Psoas muscle (tissue), 8 donors: ENCODE measurements at places on chromosomes 13 and 19.

DNA sequence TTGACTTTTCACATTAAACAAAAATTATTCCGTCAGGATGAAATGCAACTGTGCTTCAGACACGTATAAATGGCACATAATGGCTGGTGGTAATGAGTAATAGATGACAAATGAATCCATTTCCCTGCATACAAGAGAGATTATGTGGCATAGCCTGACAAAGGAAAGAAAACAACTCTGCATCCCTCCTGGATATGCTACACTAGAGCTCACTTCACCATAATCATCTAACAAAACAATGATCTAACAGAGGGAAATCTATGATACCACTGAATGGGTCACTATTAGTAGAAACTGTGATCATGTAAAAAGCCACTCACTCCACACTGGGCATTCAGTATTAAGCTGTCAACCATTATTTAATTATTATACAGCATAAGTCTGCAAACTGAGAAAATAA is 1498.4 kb downstream of the EFNB2 start:
- DNase-seq: no peak

GRCh38 chr13:93522501-93522900 is 295.9 kb downstream of the GPC6 start:
- no peak for DNase-seq

GRCh38 chr13:109274188-109274821 is 512.1 kb downstream of the IRS2 start:
- DNase-seq: no peak

DNA sequence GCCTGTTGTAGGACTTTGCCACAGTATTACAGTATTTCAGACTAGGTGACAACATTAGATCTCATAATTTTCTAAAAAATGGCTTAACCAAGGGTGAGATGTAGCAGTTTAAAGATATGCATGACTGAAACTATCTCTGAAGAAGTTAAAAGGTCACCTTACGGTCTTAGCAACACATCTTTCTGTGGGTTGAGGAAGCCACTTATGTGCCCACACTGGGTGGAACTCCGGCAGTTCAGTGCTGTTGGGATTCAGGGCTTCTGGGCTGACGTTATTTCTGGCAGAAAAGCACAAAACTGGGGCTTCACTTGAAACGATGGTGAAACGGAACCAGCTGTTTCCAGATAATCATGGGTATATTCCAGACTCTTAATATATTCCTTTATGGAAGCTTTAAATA is 697.3 kb downstream of the PCDH9 start:
- no peak for DNase-seq

DNA sequence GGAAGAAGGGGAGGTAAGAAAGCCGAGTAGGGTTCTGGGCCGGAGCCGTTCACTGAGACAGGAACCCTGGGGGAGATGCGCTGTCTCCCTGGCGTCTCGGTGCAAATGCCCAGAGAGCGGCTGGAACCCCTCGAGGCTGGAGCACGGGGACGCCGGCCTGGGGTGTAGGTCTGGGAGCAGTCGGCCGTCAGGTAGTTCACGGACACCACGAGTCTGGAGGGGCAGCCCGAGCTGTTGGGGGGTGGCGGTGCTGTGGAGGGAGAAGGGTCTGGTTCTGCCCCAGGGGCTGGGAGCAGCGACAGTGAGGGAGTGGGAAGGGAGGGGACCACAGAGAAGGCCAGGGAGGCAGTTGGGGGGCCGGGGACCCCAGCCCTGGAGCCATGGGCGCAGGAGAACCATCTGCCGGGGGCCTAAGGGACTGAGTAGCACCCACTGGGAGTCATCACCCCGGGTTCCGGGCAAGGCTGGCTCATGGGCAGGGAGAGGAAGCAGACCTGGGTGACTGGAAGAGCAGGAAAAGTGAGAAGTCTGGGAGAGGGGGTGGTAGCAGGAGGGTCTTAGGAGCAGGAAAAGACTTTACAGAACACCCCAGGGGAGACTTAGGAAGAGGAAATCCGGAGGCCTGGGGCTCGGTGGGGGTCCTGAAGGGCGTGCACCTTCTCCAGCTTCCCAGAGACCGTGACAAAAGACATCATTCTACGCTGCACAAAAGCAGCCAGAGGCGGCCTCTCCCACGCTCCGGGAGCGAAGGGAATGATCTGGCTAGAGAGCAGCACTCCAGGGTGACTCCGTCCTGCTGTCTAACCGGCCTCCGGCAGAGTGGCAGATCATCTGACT is 173.1 kb upstream of the SOX1 start:
- DNase-seq: no peak

DNA sequence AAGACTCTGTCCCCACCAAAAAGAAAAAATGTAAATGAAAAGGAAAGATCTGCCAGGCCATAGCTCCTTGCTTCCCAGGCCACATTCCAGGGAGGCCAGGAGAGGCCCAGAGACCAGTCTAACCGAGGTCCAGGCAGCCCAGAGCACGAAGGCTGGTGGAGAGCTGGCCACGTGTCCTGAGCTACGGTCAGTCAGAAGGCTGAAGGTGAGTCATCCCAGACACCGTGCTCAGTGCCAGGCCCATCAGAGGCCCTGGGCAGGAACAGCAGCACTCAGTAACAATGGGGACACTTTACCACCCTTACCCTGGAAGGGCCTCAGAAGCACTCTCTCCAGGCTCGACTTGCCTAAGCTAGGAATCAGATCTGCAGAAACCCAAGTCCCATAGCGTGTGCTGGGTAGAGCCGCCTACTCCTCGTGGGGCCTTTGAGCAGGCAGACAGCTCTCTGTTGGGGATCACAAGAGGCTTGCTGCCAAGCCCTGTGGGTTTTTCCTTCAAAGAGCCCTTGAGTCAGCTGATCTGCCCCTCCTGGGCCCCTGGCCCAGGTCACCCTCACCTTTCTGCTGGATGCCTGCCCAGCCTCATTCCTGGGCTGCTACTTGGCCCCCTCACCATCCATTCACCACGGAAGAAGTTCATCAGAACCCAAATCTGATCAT is 11.6 kb upstream of the DNMT1 start:
- no peak for DNase-seq

GRCh38 chr13:84730376-84730775 is 848.1 kb upstream of the SLITRK1 start:
- no peak for DNase-seq

GRCh38 chr19:44025217-44025936 is at the start of gene ZNF222:
Gene ZNF222, plus strand, starts transcription at chr19:44025379. Its CDS starts 58 bp downstream, at chr19:44025437.
- DNase-seq: peak; percentile 84

DNA sequence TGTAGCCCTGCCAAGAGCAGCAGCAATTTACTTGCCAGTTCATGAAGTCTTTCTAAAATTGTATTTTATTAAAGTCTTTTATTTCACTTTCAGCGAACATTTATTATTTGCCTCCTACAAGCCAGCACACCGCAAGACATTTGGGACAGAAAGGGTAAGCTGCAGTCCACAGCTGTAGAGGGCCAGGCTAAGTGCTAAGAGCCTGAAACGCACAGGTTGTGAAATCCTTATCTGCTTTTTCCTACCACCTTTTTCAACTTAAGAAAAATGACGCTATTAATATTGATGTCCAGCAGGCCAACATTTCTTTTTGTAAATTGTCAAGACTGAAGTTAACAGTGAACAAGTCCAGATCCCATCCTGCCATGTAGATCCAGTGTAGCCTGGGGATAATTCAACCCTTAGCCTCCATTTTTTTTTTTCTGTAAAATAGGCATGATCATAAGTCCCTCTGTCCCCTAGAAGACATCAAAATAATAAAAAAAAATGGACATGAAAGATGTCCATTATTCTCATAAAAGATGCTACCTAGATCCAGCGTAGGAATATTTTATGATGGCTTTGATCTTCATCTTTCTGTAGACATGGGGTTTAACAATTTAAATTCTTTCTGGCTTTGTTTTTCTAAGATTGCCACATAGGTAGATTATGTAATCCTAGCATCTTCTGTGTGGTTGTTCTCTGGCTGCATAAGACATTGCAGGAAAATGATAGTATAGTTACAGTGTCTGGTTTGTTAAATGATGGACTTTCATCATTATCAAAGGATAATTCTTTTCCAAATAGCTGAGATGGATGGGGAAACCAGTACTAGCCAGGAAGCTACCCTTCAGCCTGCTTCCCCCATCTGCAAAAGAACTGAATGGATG is 128.4 kb downstream of the SHISA2 start:
- DNase-seq: no peak

DNA sequence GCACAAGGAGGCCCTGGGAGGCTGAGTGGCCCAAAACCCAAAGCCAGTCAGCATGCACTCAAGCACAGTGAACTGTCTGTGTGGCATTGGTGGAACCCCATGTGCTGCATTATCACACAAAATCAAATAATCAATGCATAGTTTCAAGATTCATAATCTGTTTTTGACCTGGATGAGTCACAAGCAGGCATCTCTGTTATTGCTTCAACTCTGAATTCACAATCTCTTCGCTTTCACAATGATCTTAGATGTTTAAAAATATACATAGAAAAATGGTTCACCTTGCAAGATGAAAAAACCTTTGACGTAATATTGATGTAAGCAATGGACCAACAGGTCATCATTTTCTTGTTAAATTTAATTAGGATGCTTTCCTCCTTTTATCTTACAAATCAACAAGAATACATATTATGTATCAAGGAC is 455.4 kb downstream of the IRS2 start:
- no peak for DNase-seq

- DNase-seq: no peak
Measured at GRCh38 chr13:40130871-40131636, 475.6 kb downstream of the COG6 start.

- no peak for DNase-seq
Measured at GRCh38 chr13:102940143-102940542, 94.3 kb downstream of the ERCC5 start.

DNA sequence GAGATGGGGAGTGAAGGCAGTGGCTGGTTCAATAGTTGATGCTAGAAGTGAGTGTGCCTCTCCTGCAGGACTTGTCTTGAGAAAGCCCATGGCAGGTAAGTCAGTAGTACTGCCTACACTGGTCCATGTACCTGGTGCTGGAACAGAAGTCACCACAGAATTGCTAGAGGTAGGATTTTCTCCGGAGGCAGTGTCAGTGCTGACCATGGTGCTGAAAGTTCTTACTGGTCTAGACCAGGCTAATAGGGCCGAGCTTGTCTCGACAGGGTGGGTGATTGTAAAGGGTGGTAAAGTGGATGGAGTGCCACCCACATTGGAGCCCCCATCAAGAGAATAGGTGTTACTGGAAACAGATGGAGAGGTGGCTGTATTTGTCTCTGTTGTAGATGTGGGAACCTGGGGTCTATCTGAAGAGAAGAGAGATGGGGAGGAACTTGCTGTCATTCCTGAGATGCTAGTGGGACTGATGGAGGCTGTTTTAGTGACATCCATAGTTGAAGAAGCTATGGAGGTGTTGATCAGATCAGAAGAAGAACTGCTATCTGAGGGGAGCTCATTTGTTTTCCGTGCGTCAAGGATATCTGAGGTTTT is 36.6 kb downstream of the MUC16 start:
- no peak for DNase-seq

DNA sequence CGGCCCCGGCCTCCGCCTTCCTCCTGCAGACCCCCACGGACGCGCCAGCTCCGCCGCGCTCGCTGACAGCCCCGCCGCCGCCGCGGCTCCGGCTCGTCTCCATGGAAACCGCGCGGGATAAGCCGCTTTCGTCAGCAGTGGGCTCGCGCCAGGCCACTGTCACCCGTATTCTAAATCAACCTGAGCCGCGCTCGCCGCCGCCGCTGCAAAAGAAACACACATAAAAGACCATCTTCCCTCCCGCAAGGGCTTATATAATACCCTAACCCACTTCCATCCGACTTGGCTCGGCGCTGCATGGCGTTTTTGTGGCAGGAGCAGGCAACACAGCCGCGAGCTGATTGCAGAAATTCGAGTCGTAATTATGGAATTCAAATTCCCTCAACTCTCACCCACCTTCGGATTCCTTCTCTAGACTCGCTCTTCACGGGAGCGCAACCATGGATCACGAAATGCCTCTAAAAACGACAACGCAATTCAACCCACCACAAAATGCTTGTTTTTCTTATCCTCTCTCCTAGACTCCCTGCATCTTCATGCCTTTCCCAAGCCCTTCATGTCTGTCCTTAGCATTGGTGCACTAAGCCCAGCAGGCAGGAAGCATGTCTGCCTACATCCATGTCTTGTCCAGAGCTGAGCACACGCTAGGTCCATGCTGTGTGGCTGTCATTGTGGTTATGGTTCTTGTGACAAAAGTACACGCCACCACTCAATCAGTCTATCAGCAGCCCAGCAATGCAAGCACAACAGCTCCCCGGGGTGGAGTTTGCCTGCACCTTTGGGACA is at the start of gene AMER2:
Gene AMER2 (minus strand): TSS at position 772 of the 786 bp plus-strand sequence. CDS start 669 bp downstream, at position 103.
- DNase-seq: no peak

DNA sequence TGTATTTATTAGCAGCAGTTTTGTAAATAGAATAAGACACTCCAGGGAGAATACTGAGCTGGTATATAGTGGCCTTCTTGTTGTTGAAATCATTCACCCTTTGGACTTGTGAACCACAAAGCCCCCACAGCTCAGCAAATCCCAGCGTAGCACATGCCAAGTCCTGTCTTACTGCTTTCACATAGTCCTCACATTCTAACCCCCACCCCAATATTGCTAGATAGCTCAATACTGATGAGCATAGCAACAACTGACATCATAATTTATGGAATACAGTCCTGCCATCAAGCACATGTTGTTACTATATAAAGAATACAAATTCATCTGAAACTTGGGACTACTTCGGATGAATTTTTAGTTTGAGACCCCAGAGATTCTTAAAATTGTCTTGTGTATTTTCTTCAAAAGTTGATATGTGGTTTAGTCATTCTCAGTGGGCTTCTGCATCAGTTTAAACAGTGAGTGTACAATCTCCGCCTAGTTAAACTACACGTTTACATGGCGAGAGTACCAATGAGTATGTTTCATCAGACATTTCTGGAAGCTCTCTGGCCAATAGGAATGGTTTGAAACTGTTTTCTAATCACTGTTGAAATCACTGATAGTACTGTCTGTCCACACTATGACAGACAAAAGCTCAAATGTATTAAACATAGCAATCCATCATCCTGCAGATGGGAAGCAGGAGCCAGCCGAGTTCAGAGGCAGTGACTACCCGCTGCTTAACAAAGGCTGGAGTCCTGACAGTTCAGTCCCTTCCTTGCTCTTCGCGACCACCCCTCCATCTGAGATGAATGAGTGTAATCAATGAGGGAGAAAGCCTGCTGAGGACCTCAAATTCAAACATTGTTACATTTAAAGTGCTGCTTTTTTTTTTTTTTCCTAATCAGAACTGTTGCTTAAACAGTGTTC is 15.2 kb downstream of the DACH1 start:
- DNase-seq: no peak

GRCh38 chr13:107883561-107884175 is 331.7 kb downstream of the LIG4 start:
- no peak for DNase-seq

- no peak for DNase-seq
Measured at GRCh38 chr13:40971321-40971720, 47.8 kb downstream of the ELF1 start.

- DNase-seq: no peak
Measured at GRCh38 chr19:56864443-56865125, 24.1 kb upstream of the PEG3 start.

DNA sequence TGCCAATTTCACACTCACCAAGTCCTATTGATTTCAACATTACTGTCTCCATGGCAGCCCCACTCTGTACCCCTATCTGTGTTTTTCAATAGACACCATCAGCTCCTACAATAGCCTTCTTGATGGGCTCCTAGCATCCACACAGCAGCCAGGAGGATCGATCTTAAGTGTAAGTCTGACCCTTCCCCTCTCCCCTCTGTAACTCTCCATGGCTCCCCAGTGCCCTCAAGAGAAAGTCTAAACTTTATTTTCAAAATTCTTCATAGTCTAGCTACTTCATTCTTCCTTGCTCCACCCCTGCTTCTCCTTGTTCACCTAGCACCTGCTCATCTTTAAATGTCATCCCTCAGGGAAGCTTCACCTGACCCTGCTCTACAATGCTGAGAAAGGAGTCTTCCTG is 30.0 kb upstream of the ZNRF4 start:
- DNase-seq: no peak
